Prostate gland (tissue), 2 donors: ENCODE measurements at places on chromosomes 1 and 21. TPM values are rescaled to one million over a fixed set of nuclear protein-coding genes. Genes with fewer than 3 reads are reported as not detected.

Gene FMO1
- total RNA-seq = not detected

GRCh38 chr21:16473988-16474387, 744.2 kb downstream of the USP25 start:
- no peak for DNase-seq
- H3K4me3 ChIP-seq = no peak overlapping the region
- H3K36me3 ChIP-seq = no peaks in the 10 kb centered on the region
- no peak overlapping the region for H3K27ac ChIP-seq
- H3K27me3 ChIP-seq = no peaks in the 10 kb centered on the region

Gene VWA5B1
- total RNA-seq = 0.51 TPM

- H3K4me1 ChIP-seq = no peaks in the 10 kb centered on the region
- H3K4me3 ChIP-seq = no peak overlapping the region
- no peaks in the 10 kb centered on the region for H3K27me3 ChIP-seq
- H3K36me3 ChIP-seq = no peaks in the 10 kb centered on the region
- DNase-seq = no peak
Measured at GRCh38 chr1:101136271-101136670, 100.5 kb upstream of the S1PR1 start.

DNA sequence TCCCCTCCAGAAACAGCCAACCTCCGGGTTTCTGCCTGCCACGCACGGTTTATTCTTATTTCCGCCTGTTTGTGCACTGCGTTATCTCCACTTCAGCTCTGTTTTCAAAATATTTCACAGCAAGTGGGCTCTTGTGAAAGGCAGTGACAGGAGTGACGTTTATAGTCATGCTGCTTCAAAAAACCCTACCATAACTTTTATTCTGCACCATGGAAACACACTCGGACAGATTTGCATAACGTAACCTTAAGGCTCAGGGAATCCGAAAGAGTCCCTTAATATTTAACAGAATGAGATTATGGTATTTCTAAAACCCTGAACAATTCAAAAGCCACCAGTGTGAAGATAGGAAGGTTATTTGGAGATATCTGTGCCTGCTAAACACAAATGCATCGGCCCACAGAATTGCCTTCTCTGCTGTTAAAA, 782 bp upstream of the SDE2 start:
- peak overlapping the region; percentile 90 for H3K27ac ChIP-seq
- H3K4me1 ChIP-seq = peaks cover 12% of the 10 kb centered on the region
- no peaks in the 10 kb centered on the region for H3K36me3 ChIP-seq
- H3K4me3 ChIP-seq = peak overlapping the region; percentile 66

DNA sequence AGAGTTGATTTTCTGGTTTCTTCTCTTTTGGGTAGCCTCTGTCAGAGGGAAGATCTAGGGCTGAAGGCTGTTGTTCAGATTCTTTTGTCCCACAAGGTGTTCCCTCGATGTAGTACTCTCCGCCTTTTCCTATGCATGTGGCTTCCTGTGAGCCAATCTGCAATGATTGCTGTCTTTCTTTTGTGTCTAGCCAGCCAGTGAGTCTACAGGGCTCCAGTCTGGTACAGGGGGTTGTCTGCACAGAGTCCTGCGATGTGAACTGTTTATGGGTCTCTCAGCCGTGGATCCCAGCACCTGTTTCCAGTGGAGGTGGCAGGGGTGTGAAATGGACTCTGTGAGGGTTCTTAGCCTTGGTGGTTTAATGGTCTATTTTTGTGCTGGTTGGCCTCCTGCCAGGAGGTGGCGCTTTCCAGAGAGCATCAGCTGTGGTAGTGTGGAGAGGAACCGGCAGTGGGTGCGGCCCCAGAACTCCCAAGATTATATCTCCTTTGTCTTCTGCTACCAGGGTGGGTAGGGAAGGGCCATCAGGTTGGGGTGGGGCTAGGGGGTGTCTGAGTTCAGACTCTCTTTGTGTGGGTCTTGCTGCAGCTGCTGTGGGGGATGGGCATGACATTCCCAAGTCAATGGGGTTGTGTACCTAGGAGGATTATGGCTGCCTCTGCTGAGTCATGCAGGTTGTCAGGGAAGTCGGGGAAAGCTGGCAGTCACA, 81.3 kb upstream of the C21orf91 start:
- no peaks in the 10 kb centered on the region for H3K36me3 ChIP-seq
- no peaks in the 10 kb centered on the region for H3K27me3 ChIP-seq
- no peak for DNase-seq
- no peak overlapping the region for H3K4me3 ChIP-seq
- no peak overlapping the region for H3K27ac ChIP-seq

DNA sequence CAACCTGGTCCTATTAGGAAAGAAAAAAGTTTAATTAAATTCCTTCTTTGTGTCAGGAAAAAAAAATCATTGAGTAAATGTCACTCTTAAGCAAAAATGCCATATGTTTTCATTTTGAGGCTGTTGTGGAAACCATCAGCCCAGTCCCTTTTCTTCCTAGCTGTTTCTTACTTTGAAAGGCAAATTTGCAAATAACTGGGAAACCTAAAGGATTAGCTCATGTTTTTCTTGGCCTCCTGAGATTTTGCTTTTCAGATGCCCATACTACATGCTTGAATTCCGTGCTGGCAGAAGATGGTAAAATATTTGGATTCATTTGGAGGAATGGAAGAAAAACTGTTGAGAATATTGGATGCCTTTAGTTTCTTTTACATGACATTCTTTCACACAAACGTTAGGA, 182.1 kb upstream of the ADAMTS5 start:
- H3K4me3 ChIP-seq = no peak overlapping the region
- H3K36me3 ChIP-seq = no peaks in the 10 kb centered on the region
- H3K4me1 ChIP-seq = no peaks in the 10 kb centered on the region
- DNase-seq = no peak

Gene GJA4
- total RNA-seq = 3.8 TPM

DNA sequence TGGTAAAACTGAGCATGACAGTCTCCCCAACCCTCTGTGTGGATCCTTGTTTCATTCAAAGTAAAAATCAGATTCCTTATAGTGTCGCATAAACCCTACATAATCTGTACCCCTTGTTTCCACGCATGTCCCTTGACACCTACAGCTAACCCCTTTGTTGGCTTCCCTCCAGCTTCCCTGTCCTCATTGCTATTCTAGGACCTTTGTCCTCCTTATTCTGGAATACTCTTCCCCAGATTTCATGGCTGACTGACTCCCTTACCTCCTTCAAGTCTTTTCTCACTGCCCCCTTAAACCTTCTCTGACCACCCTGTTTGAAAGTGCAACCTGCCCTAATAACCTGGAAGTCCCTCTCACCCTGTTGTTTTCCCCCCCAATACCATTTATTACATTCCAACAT, 4.0 kb downstream of the RNF11 start:
- H3K4me3 ChIP-seq = no peak overlapping the region
- no peaks in the 10 kb centered on the region for H3K36me3 ChIP-seq
- no peak for DNase-seq
- H3K27ac ChIP-seq = no peak overlapping the region
- H3K27me3 ChIP-seq = no peaks in the 10 kb centered on the region

DNA sequence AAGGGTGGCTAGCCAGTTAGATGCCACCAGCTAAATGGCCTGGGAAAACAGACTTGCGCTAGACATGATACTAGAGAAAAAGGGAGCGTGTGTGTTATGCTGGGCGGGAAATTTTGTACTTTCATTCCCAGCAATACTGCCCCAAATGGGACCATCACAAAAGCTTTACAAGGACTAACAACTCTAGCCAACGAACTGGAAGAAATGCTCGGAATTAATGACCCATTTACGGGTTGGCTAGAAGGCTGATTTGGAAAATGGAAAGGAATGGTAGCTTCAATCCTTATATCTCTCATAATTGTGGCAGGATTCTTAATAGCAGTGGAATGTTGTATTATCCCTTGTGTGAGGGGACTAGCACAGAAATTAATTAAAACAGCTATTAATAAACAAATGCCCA, 27.9 kb upstream of the ZNF496 start:
- no peak overlapping the region for H3K27ac ChIP-seq
- no peaks in the 10 kb centered on the region for H3K36me3 ChIP-seq
- no peak for DNase-seq
- H3K4me1 ChIP-seq = no peaks in the 10 kb centered on the region
- H3K27me3 ChIP-seq = no peaks in the 10 kb centered on the region
- H3K4me3 ChIP-seq = no peak overlapping the region

- no peak overlapping the region for H3K27ac ChIP-seq
- no peak overlapping the region for H3K4me3 ChIP-seq
- no peak for DNase-seq
- no peaks in the 10 kb centered on the region for H3K36me3 ChIP-seq
- no peaks in the 10 kb centered on the region for H3K4me1 ChIP-seq
Measured at GRCh38 chr1:87535551-87535950, 206.9 kb downstream of the LMO4 start.

- H3K27ac ChIP-seq = no peak overlapping the region
- DNase-seq = no peak
- no peaks in the 10 kb centered on the region for H3K36me3 ChIP-seq
- no peak overlapping the region for H3K4me3 ChIP-seq
- H3K4me1 ChIP-seq = no peaks in the 10 kb centered on the region
Measured at GRCh38 chr21:33245289-33245918, 15.7 kb downstream of the IFNAR2 start.

GRCh38 chr1:172477741-172478140, 33.9 kb upstream of the PIGC start:
- no peaks in the 10 kb centered on the region for H3K4me1 ChIP-seq
- DNase-seq = no peak
- no peaks in the 10 kb centered on the region for H3K36me3 ChIP-seq
- H3K27me3 ChIP-seq = no peaks in the 10 kb centered on the region
- H3K4me3 ChIP-seq = no peak overlapping the region
- no peak overlapping the region for H3K27ac ChIP-seq

Gene SPRR1A
- not detected for total RNA-seq

GRCh38 chr1:206448471-206448870, 21.8 kb upstream of the IKBKE start:
- DNase-seq = no peak
- H3K36me3 ChIP-seq = no peaks in the 10 kb centered on the region
- no peak overlapping the region for H3K4me3 ChIP-seq
- H3K27ac ChIP-seq = no peak overlapping the region
- H3K4me1 ChIP-seq = no peaks in the 10 kb centered on the region

- no peak for DNase-seq
- no peaks in the 10 kb centered on the region for H3K36me3 ChIP-seq
- no peak overlapping the region for H3K4me3 ChIP-seq
- no peaks in the 10 kb centered on the region for H3K27me3 ChIP-seq
Measured at GRCh38 chr21:36350282-36350910, 30.4 kb downstream of the MORC3 start.

Gene LRRC53
- total RNA-seq = not detected

Gene KCNK1
- 4.0 TPM for total RNA-seq

DNA sequence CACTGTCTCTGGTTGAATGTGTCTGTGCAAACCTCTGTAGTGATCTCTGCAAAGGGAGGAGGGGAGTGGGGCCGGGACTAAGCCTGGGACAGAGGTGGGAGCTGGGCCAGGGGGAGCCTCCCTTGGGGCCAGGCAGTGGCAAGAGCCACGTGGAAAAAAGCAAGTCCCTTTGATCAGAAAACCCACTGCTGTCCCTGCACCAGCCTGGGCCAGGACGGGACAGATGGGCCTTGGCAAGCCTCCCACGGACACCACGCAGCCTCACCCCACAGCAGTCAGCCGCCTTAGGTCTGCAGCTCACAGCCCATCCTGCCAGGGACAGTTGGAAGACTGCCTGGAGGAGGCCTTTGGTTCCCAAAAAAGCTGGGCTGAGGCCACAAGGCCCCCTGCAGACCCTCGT, 11.7 kb upstream of the TRAPPC10 start:
- no peaks in the 10 kb centered on the region for H3K36me3 ChIP-seq
- no peak overlapping the region for H3K27ac ChIP-seq
- no peaks in the 10 kb centered on the region for H3K27me3 ChIP-seq
- H3K4me3 ChIP-seq = no peak overlapping the region

DNA sequence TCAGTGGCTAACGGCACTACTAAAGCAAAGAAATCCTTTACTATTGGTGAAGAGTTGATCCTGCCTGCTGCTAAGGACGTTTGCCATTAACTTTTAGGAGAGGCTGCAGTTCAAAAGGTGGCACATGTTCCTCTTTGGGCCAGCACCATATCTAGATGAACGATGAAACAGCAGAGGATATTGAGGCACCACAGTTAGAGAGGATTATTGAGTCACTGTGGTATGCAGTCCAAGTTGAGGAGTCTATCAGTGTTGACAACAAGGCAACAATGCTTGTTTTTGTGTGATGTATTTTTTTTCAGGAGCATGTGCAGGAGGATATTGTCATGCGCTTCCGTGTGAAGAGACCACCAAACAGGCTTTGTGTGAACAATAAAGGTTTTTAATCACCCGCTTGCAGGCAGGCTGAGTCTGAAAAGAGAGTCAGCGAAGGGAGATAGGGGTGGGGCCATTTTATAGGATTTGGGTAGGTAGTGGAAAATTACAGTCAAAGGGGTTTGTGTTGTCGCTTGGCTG, 80.9 kb downstream of the UCHL5 start:
- no peak for DNase-seq
- no peaks in the 10 kb centered on the region for H3K36me3 ChIP-seq
- H3K4me3 ChIP-seq = no peak overlapping the region
- no peak overlapping the region for H3K27ac ChIP-seq
- H3K4me1 ChIP-seq = no peaks in the 10 kb centered on the region

DNA sequence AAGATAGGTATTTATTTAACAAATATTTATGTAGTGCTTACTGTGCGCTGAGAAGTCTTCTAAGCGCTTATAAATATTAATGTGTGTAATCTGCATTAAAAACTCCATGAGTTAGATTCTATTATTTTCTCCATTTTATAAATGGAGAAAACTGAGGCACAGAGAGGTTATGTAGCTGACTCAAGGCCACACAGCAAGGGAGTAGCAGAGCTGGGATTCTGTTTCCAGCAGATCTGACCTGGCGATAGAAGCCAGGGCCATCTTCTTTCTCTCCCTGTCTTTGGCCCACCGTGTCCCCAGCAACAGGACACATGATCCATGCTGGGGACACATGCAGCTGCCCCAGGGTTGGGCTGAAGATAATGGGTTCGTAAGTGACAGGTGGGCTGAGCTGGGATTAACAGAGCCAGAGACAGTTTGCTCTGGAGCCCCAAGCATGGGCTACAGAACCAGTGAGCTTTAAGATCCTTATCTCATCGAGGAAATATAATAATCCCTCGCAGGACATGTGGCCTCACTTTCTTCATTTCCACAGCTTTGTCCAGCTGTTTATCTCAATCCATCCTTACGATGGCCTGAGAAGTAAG, 30.3 kb downstream of the IGSF21 start:
- H3K27ac ChIP-seq = no peak overlapping the region
- H3K4me1 ChIP-seq = no peaks in the 10 kb centered on the region
- no peaks in the 10 kb centered on the region for H3K36me3 ChIP-seq
- no peak overlapping the region for H3K4me3 ChIP-seq

GRCh38 chr1:43024905-43025304, 66.2 kb upstream of the SLC2A1 start:
- H3K36me3 ChIP-seq = no peaks in the 10 kb centered on the region
- no peak for DNase-seq
- H3K4me3 ChIP-seq = no peak overlapping the region
- no peak overlapping the region for H3K27ac ChIP-seq

GRCh38 chr1:17315542-17316130, 7.6 kb downstream of the PADI4 start:
- no peak overlapping the region for H3K27ac ChIP-seq
- no peak overlapping the region for H3K4me3 ChIP-seq
- H3K4me1 ChIP-seq = no peaks in the 10 kb centered on the region
- H3K36me3 ChIP-seq = no peaks in the 10 kb centered on the region

GRCh38 chr1:172144445-172145061, 275.9 kb upstream of the C1orf105 start:
- H3K4me3 ChIP-seq = peak overlapping the region; percentile 28
- H3K27ac ChIP-seq = peak overlapping the region; percentile 69
- no peaks in the 10 kb centered on the region for H3K27me3 ChIP-seq
- DNase-seq = peak; percentile 23

- no peak for DNase-seq
- H3K27ac ChIP-seq = no peak overlapping the region
- H3K4me3 ChIP-seq = no peak overlapping the region
- H3K36me3 ChIP-seq = no peaks in the 10 kb centered on the region
- H3K27me3 ChIP-seq = no peaks in the 10 kb centered on the region
Measured at GRCh38 chr1:28646040-28646439, 2.4 kb upstream of the RNU11 start.

Gene HES2
- 13.4 TPM for total RNA-seq
